ENCODE measurements at places on chromosomes 7 and 10.
A peak's percentile ranks its signal among the peaks of the same experiment; 100 is the strongest.

- DNase-seq: no peak
Measured at GRCh38 chr7:51060536-51060935, 256.1 kb downstream of the COBL start.

GRCh38 chr10:23419201-23419600 lies 19.7 kb upstream of the OTUD1 start:
- DNase-seq: no peak

- no peak for DNase-seq
Measured at GRCh38 chr10:86599729-86600128, 54.6 kb upstream of the OPN4 start.

- no peak for DNase-seq
Measured at GRCh38 chr10:86198271-86198670, 168.3 kb downstream of the GRID1 start.

GRCh38 chr10:125984865-125985495 lies 88.6 kb downstream of the FANK1 start:
- DNase-seq: no peak

GRCh38 chr10:5876181-5876768 lies 13.4 kb downstream of the ANKRD16 start:
- no peak for DNase-seq

GRCh38 chr10:81303656-81304055 lies 571.3 kb upstream of the NRG3 start:
- DNase-seq: no peak

- no peak for DNase-seq
Measured at GRCh38 chr7:96080027-96080426, 241.9 kb downstream of the SLC25A13 start.

- DNase-seq: no peak
Measured at GRCh38 chr10:62744136-62744535, 60.4 kb upstream of the ADO start.

GRCh38 chr7:128108129-128108528 lies 76.9 kb upstream of the LRRC4 start:
- no peak for DNase-seq

- DNase-seq: no peak
Measured at GRCh38 chr10:133438711-133439273, 14.4 kb upstream of the SPRN start.

DNA sequence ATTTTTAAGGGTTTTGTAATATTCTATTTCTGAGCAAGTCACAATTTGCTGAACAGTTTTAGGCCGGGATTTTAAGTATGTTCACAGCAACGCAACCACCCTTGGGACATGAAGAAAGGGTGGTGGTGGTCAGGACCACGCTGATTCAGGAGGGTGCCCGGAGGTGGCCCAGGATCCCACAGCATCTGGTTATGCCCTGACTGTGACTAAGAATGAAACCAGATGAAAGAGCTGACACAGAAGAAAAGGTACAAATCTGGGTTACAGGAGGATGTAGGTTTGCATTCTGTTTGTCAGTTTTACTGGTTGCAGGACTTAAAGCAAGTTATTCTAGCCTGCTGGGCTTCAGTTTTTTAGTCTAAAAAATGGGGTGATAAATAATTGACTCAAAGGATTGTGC lies 279.7 kb downstream of the CCSER2 start:
- no peak for DNase-seq

DNA sequence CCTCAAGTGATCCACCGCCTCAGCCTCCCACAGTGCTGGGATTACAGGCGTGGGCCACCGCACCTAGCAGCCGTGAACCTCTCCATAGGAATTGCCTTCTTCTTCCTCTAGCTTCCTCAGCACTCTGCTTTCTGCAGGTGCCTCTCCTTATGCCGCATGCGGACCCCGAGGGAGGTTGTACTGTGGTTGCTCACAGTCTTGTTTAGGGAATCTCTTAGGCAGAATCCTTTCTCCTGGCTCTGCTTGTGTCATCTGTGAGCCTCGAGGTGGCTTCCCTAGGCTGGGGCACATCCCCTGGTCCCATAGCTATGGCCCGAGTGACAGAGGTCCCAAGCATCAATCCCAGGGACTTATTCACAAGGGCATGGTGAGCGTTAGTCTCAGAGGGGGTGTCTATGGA lies 33.2 kb upstream of the GIMAP8 start:
- no peak for DNase-seq

DNA sequence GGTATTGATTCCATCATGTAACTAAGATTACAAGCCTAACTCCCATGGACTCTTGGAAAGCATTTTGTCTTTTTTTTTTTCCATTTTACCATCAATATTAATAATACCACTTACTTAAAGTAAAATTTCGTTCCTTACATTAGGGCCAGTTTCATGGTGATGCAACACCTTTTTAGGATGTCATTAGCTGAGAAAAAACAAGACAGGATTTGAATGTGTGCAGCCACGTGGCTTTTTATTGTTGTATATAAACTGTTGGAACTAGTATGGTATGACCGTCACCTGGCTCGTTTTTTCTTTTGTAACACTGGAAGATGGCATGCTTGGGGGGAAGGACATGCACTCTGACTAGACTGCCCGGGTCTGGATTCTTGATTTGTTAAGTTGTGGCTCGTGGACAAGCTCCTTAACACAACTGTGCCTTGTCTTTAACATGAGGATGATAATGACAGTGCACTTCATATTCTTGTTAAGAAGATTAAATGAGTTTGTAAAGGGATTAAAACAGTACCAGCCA lies 42.1 kb downstream of the ARHGAP21 start:
- DNase-seq: no peak

DNA sequence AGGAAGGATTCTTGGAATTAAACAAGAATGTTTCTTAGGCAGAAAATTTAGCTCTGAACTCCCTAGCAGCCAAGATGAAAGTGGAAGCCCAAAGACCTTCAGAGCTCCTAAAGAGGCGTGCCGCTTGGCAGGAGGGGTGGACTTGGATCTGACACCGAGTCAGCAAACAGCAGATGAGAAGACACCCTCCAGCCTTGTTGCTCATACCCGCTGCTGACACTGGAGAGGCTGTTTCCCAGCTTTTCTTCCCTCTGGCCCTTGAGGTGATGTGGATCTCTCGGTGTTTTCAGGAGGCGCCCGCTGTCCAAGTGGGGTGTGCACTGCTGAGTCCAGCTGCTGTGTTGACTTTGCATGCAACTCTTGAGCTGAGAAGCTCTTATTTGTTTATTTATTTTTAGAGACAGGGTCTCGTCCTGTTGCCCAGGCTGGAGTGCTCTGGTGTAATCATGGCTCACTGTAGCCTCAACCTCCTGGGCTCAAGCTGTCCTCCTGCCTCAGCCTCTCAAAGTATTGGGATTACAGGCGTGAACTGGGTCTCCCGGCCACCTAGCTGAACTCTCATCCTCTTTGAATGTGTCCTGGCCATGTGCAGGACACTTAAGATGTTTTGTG lies 21.5 kb downstream of the SLC18A2 start:
- no peak for DNase-seq

DNA sequence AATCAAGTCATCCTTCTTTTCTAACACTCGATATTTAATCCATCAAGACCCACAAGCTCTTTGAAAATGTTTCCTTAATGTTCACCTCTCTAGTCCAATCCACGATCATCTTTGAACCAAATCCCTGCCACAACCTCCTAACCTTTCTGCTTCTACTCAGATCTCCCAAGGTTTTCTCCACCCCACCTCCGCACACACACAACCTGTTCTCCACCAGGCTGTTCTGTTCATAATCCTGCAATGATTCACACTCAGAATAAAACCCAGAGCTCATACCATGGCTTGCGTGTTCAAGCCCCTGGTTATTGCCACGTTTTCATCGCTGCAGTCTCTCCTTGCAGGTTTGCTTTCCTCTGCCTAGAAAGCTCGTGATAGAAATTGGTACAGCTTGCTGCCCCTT lies 53.8 kb upstream of the BAMBI start:
- DNase-seq: no peak

DNA sequence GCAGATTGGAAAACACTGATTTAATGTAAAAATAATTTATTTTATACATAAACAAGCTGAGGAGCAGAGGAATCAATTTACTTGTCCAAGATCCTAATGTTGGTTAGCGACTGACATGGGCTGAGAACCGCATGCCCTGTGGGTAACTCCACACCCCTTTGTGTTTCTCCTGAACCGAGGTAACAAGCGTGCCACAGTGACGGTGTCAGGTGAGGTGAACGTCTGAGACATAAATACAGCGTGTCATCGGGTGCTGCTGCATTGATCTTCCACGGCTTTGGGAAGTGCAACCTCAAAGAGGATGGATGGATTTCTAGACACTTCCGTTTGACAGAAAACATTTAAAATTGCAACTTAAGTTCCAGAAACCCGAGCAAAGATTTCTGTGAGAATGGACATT lies 386.8 kb upstream of the ADARB2 start:
- no peak for DNase-seq

GRCh38 chr10:22611425-22612115 lies 102.8 kb downstream of the PIP4K2A start:
- no peak for DNase-seq

- DNase-seq: no peak
Measured at GRCh38 chr10:29063806-29064644, 224.8 kb upstream of the LYZL1 start.

GRCh38 chr10:109928475-109928891 lies 5.2 kb upstream of the XPNPEP1 start:
- no peak for DNase-seq

GRCh38 chr7:101465576-101466196 lies 103.0 kb downstream of the COL26A1 start:
- no peak for DNase-seq

DNA sequence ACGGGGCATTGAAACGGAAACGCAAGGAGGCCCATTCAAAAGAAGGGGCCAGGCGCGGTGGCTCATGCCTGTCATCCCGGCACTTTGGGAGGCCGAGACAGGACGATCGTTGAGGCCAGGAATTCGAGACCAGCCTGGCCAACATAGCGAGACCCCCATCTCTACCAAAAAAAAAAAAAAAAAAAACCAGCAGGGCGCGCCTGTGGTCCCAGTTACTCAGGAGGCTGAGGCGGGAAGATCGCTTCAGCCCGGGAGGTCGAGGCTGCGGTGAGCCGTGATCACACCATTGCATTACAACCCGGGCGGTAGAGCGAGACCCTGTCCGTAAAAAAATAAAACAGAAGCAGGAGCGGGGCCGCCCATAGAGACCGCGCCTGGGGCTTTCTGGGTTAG lies 396 bp downstream of the PSMG3 start:
- DNase-seq: no peak

GRCh38 chr7:73366990-73367389 lies 39.0 kb downstream of the FKBP6 start:
- no peak for DNase-seq

DNA sequence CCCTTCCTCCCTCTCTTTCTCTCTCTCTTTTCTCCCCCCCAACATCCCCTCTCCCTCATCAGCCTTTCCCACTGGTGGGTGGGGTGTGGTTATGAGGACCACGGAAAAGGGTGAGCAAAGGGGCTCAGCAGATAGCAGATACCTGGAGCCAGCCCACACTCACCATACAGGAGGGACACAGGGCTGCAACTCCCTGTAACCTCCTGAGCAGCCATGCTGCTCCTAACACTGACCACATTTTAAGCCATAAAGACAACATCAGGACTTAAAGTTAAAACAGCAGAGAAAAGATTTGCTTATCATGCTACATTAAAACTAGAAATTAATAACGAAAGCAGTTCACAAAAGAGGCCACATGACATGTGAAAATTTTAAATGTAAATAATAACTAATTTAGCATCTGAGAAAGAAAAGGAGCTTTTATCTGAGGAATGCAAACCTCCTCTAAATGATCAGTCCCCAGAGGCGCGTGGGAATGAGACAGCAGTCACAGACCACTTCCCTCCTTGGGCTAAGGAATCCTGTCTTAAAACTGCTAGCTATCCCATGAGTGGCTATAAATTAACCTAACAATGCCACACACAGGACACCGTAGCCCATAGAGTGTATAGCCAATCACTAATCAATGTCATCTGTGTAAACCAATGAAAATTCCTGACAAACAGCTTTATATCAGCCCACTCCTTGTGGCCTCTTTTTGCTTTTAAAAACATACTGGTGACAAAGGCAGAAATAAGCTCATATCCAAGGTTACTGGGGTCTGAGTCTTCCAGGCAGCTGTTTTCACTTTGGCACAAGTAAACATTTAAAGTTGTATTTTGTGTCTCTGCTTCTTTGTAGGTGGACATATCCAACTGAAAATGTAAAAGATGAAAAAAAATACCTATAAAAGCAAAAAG lies 33.3 kb downstream of the PKD1L1 start:
- no peak for DNase-seq

DNA sequence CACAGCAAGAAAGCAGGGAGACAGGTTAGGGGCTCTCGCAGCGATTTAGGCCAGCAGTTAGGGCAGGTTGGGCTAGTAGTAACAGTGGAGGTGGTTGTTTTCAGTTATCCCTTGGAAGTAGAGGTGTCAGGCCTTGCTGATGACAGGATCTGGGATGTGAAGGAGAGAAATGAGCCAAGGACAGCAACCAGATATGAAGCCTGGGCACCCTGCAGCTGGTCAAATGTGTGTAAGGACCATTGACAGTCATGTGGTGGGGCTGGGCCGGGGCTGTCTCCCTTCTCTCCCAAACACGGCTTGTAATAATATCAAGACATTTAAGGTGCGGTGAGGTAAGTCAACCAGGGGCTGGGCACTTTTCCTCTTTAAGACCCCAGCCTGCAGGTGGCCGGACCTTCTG lies 112.5 kb upstream of the IGFBP3 start:
- DNase-seq: no peak

GRCh38 chr10:133278577-133279265 lies 2.1 kb upstream of the ADAM8 start:
- peak; percentile 60 for DNase-seq

DNA sequence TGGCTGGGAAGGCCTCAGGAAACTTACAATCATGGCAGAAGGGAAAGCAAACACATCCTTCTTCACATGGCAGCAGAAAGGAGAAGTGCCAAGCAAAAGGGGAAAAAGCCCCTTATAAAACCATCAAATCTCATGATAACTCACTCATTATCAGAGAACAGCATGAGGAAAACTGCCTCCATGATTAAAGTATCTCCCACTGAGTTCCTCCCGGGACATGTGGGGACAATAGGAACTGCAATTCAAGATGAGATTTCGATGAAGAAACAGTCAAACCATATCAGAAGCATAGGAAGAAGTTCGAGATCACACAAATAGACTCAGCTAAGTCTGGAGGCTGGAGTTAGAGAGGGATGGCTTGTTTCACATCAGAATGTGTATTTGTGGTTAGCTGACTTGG lies 869.4 kb upstream of the PHF14 start:
- DNase-seq: no peak

DNA sequence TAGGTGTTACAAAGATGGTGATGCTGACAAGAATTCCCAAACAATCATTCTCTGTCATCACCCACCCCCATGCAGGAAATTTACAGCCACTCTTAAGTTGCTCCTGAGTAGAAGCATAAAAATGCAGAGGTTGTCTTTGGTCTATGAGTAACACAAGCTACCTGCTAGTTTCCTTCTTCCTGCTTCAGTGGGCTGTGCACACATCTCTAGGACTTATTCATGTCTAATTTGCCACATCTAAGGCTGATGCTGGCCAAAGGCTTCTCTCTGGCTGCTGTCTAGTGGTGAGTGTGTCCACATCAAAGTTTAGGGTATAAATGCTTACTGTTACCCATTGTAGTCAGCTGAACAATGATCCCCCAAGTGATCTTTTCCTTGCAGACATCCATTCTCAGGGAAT lies 662.5 kb downstream of the TYW1 start:
- DNase-seq: no peak

Data from stimulated activated CD8-positive, alpha-beta memory T cell treated with anti-CD3 and anti-CD28 coated beads, Interleukin-4, amount 100 ng/mL, for 24 hours (primary cell).